Fibroblast of skin of back (primary cell): ENCODE measurements at places on chromosomes 1 and 21.

- DNase-seq: no peak
These were observed 69.8 kb downstream of the JAK1 start for GRCh38 chr1:64896551-64896950.

- peak; percentile 55 for DNase-seq
These were observed 43.3 kb downstream of the LRRC53 start for GRCh38 chr1:74468982-74469603.

DNA sequence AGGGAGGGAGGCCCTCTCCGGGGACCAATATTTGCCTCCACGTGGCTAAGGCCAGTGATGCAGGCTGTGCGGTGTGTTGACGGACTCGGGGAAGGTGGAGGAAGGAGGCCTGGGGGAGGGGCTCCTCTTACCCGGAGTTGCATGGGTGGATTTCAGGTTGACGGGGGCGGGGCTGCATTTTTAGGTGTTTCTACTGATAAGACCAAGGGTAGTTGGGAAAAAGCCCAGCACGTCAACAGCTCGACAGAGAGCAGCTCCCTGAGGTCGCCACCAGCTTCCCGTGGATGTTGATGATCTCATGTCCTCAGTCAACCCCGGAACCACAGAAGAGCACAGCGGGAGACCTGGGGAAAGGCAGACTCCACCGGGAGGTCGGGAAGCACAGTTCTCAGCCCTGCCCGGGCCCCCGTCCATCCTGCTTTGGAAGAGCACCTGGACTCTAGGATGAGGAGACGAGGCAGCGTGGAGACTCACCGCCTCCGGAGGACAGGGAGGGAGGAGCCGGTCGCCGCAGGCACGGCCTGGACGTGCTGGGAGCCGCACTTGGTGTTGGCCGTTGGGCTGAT, 32.9 kb upstream of the COL6A1 start:
- no peak for DNase-seq

- peak; percentile 63 for DNase-seq
These were observed 18.7 kb downstream of the CNTN2 start for GRCh38 chr1:205061665-205062069.

DNA sequence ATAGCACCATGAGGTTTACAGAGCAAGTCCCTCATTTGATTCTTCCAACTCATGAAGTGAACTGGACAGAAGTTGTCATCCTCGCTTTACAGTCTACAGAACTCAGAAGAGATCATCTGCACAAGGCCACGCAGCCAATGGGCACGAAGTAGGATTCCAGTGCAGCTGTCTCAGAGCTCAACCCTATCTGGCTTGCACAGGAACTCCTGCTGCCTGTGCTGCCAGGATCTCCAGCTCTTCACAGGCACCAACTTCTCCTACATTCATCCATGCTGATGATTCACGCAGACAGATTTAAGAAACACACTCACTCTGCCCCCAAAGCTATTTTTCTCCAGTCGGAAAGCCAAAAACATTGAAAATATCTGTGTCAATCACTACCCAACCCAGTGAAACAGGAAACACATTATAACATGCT, 157.0 kb downstream of the RERE start:
- DNase-seq: peak; percentile 96

DNA sequence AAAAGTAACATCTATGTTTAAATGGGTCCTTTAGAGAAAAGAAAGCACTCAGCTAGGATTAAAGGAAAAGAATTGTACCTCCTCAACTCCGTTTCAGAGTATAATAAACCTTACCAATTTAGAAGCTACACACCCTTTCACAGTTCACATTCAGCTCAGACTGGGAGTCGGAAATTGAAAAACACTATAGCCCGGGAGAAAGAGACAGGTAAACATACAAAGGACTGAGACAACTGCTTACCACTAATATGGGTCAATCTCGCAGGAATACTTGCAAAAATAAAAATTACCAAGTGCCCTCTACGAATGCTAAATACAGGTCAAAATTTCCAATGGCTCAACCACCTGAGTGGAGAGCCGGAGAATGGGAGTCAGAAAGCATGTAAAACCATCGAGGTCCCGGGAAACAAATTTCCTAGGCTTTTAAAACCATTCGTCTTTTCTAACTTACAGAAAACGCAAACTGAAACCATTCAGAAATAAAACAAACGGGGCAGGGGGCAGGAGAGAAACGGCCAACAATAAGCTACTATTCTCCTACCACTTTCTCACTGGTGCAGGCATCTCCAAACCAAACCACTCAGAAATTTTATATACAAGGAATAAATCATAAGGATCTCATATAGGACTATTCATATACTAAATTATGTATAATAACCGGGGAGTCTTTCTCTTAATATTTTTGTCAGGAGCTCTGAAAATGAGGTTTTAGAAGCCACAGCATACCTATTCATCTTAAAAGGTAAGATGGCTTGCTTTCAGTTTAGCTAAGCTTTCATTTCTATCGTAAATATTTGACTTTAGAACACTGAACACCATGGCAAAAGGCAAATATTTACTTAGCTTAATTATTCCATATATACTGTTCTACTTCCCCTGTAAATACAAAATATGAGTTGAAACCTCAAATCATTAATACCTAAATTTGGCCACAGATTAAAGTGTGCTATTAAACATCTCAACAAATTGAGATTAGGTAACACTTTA, 136.5 kb downstream of the RERE start:
- DNase-seq: no peak

DNA sequence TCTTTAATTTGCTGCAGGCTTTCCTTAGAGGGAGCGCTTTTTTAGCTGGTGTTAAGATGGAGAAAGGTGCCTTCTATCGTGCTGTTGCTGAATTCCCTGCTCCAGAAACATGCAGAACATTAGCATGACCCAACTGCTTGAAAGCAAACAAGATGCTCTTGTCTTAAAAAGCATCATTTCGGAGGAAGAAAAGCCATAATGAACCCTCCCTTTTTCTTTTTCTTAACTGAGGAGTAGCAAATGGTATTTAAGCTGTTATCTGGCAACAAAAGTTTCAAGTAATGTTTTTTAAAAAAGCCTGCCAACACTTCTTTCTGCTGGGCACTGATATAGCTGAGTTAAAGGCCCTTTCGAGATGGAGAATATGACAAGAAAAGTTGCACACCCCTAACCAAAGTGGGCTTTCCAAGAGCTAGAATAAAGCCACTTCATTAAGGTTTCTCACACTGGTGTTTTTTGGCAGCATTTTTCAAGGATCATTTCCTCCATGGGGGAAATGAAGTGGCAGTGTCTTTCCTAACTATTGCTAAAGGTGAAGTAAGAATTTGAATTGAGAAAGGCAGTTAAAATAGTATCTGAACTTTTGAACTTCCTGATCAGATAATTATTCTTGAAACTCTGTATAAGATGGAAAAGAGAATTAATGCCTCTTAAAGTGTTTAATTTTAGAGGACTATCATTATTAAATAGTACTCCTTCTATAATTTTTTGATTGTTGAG, 38.8 kb downstream of the ST6GALNAC5 start:
- DNase-seq: no peak
